ENCODE measurements at places on chromosomes 3 and 15.

DNA sequence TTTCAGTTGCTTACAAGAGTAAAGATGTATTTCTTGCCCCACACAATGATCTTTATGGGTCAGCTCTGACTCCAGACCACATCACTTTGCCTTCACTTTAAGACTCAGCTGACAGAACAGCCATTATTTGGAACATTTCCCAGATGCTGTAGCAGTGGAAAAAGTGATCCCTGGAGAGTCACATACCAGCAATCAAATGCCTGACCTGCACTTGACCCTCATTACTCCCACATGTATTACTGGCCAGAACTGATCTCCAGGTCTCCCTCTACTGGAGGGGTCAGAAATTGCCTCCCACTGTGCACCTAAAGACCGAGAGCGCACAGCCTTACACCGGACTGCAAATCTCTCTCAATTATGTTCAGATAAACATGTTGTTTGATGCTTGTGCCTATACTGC is 88.6 kb upstream of the ZNF385D start:
- DNase-seq: peak; percentile 12

DNA sequence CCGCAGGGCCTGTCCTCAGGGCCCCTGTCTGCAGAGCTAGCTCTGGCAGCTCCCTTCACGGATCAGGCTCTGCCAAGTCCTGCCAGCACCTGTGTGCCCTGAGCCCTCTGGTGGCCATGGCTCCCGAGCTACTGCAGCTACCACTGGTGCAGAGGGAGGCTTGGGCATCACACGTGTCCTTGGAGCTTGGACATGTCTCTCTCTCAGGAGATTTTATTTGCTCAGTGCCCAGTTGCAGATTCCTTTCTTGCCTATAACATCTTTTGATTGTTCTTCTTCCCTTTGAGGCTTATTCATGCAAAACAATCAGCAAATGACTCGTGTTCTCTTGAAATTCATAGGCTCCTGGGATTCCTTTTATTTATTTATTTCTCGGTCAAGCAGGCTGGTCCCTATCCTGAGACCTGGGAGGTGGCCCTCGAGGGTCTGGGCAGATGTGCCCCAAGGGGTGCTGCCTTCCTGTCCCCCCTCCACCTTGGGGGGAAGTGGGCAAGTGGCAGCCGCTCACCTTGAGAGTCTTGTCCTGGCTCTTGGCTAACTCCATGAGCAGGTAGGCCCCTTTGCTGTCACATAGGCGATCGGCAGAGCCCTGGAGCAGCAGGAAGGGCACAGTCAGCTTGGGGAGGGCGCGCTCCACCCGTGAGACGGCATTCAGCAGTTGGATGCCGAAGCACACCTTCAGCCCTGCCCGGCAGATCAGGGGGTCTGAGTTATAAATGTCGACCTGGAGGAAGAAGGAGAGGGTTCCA is 21.9 kb downstream of the ABTB1 start:
- peak; percentile 39 for DNase-seq

- DNase-seq: peak; percentile 48
Measured at GRCh38 chr15:29612701-29613100, 209.6 kb downstream of the TJP1 start.

GRCh38 chr3:69567023-69567709 is 172.1 kb upstream of the MITF start:
- DNase-seq: no peak

- no peak for DNase-seq
Measured at GRCh38 chr3:169758359-169758994, 6.4 kb downstream of the TERC start.

GRCh38 chr15:27214032-27214431 is 243.1 kb downstream of the GABRG3 start:
- DNase-seq: no peak

- no peak for DNase-seq
Measured at GRCh38 chr3:147407114-147407497, 763 bp upstream of the ZIC4 start.

DNA sequence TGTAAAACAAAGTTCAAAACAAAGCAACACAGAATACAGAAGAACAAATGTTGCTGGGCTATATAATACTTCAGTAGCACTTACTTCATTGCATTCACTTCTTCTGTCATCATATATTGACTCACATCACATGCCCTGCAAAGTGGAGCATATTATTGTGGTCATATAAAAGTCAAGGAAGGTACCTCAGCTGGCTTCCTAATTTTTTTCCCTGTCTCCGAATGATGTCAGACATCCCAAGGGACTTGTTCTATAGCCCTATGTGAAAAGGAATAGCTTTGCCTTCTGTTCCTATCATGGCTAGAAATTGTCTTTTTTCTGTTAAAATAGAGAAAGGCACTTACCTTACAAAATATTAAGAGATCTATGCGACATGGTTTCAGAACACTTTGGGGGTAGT is 109.4 kb downstream of the LRTM1 start:
- no peak for DNase-seq

DNA sequence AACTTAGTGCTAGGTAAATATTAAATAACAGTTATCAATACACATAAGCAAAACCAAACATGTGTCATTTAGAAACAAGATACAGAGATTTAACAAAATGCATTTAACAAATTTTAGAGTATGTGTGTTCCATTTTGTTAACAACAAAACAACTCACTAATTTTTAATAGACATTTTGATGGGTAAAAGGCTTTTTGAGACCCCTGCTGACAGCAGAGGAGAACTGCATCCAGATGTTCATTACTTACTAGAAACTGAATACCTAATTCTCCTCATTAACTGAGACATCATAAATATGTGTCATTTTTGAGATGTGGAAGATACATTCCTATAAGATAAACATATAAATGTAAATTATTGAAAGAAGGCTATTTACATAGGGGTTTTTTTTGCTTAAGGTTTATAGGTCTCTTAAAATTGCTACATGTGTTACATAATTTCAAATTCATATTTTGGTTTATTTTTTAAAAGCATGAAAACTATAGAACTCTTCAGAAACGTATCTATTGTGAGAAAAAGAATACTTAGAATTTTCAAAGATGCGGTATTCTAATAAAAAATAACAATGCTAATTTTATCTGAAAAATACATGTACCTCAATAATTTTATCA is 1009.8 kb downstream of the TUSC7 start:
- DNase-seq: peak; percentile 32

All from ACHN (cell line).